ENCODE measurements at places on chromosomes 13 and 19. TPM values are rescaled to one million over a fixed set of nuclear protein-coding genes. Genes with fewer than 3 reads are reported as not detected.

CYP2F1 gene
- not detected for total RNA-seq

CERS1 gene
- not detected for total RNA-seq

CNN1 gene
- not detected for total RNA-seq

SIGLEC5 gene
- not detected for total RNA-seq

ZNF546 gene
- total RNA-seq: 6.8 TPM

GPC5 gene
- total RNA-seq: not detected

CDX2 gene
- total RNA-seq: not detected

ZNF737 gene
- 18.4 TPM for total RNA-seq

FOXO1 gene
- 40.5 TPM for total RNA-seq

ZNF154 gene
- 2.3 TPM for total RNA-seq

RNF113B gene
- not detected for total RNA-seq

SULT2A1 gene
- total RNA-seq: not detected

EPSTI1 gene
- total RNA-seq: 41.7 TPM

GRIN3B gene
- total RNA-seq: 0.14 TPM

CLEC17A gene
- not detected for total RNA-seq

PNMA8A gene
- 0.63 TPM for total RNA-seq

EID2B gene
- total RNA-seq: 4.7 TPM

SELENOV gene
- total RNA-seq: not detected

CGB8 gene
- not detected for total RNA-seq

MCEMP1 gene
- not detected for total RNA-seq

BEST2 gene
- not detected for total RNA-seq

HIPK4 gene
- not detected for total RNA-seq

Measured in activated naive CD4-positive, alpha-beta T cell treated with anti-CD3 and anti-CD28 coated beads, Interleukin-2, amount 10 ng/mL, durations not matched to agents 5 hours and 36 hours (primary cell).